Effector CD4-positive, alpha-beta T cell (primary cell): ENCODE measurements at places on chromosomes 5 and 9.

- DNase-seq, result no peak
Observed at GRCh38 chr9:137493364-137494103, 34.4 kb upstream of the NSMF start.

DNA sequence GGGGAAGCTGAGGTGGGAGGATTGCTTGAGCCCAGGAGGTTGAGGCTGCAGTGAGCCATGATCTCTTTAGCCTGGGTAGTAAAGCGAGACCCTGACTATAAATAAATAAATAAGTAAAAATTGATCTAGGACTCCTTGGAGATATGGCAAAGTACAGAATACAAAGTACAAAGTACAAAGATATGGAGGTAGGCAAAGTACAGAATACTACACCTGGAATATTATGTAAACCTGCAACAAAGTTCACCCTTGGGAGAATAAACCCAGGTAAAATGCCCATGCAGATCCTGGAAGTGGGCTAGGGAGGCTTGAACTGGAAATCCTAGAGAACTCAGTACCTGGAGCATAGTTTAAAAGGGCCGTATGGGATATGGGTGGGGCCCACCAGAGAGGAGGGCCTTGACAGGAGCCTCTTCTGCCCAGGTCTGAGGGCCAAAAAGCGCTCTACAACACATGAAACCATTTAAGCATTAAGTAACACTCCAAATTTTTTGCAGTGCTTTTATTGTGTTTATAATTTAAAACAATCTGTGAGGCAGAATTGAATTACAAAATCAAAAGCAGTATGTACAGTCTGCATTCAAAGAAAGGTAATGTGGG lies 20.7 kb downstream of the TTC1 start:
- DNase-seq, result no peak

- no peak for DNase-seq
Observed at GRCh38 chr5:134889335-134889734, 15.2 kb downstream of the TXNDC15 start.

DNA sequence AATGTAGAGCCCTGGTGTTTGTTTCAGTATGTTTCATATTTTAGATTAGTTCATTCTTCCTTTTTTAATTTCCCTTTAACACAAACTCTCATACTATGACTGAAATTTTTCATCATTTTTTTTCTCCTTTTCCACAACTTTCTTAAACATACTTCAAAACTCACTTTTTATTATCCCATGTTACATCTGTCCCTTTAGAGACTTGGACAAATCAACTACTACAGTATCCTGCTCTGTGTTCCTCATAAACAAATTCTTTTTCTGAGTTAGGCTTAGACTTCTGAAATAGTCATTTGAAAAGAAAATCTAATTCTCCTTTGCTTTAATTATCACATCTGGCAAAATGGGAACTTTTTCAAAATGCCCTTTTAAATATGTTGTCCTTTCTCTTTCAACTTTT lies 15.3 kb downstream of the MATR3 start:
- DNase-seq, result no peak

DNA sequence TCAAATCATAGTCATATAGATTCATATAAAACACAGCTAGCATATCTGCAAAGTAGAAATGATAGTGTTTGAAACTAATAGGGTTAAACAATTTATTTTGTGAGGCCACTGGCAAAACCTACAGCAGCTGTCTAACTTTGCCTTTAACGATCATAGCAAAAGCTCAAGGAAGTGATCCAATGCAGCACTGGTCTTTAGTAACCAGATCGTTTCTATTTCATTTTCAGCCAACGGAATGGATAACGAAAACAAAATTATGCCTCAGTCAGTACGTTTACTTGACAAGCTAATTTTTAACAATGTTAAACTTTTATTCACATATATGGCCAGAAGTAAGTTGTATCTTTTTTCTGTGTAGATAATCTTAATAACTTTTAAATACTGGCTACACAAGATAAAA lies 17.7 kb downstream of the MLLT3 start:
- no peak for DNase-seq

GRCh38 chr5:35902046-35902672 lies 36.3 kb downstream of the CAPSL start:
- no peak for DNase-seq

- DNase-seq, result no peak
Observed at GRCh38 chr5:139925650-139926640, 117.2 kb downstream of the NRG2 start.

- DNase-seq, result no peak
Observed at GRCh38 chr9:17166346-17166745, 31.5 kb downstream of the CNTLN start.
